ENCODE measurements at places on chromosomes 12 and 14.

GRCh38 chr12:80513211-80513610 is 69.2 kb downstream of the PTPRQ start:
- no peak for DNase-seq

- no peak for DNase-seq
Observed at GRCh38 chr12:81866081-81866480, 106.9 kb upstream of the PPFIA2 start.

DNA sequence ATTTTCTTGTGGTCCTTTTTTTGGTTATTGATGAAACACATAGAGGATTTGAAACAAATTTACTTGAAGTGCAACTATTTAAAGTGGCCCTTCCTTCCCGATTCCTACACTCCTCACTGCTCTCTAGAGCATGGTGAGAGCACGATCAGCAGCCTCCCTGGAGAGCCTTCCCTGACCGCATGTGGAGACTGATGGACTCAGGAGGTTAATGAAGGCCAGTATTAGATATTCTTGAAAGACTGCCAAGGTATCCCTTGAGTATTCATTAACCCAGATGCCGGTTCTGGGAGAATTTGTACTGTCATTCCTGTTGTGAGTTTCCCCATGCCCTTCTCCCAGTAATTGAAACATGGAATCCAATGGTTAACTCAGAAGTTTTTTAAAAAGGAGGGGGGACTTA is 102.8 kb upstream of the FGD4 start:
- DNase-seq, result no peak

DNA sequence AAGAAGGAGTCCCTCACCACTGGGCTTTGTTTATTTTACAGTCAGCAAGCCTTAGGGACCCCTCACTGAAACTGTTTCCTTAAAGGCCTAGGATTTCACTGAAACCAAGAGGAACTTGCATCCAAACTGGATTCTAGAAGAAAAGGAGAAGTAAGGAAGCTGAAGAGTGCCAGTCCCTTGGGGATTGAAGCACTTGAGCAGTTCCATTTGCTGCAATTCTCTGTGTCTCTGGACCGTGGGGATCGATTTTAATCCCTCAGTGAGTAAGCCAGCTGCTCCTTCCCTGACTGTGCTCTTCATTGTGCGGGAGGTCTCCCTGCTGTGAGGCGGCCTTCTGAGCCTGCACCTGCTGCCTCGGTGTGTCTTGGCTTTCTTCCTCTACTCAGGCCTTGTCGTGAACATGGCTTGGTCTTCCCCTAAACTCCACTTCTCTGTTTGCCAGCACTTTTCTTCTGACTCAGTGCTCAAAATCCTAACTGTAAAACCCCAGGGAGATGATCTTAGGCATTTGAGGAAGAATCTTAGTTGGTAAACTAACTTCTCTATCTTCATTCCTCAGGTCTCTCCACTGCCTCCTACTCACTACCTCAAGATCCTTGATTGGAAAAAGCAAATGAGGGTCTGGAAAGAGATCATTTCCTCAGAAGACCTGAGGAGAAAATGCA is 132.6 kb downstream of the SLC38A6 start:
- no peak for DNase-seq

DNA sequence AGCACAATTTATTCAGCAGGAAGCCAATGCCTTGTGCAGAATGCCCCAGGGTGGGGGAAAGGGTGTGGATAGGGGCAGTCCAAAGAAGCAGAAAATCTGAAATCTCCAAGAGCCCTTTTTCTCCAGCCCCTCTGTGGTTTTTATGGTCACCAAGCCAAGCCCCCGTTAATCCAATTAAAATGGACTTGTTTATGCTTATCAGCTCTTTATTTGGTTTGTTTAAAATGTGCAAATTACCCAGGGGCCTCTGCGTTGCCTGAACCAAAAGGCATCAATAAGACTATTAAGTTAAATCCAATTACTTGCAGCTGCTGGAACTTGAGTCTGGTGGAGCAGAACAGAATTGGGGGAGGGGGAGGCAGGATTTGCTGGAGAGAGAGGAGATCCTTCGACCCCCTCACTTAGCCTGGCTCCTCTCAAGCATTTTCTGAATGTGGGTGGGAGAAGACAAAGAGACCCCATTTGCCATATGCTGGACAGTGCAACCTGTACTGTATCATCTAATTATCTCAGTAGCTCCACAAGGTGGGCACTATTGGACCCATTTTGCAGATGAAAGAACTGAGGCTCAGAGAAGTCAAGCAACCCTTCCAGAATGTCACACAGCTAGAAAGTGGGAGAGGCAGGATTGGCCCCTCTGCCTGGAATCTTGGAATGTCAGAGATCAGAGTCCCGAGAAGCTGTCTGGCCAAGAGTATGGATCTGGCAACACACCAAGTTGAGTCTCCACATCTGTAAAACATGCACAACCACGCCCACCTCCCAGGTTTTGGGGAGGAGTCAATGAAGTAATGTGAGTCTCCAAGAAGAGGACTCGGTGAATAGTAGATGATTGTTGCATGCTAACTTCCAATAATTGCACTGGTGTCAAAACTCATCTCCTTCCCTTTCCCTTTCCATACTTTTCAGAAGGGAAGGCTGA is 66.9 kb downstream of the CMKLR1 start:
- DNase-seq, result no peak

DNA sequence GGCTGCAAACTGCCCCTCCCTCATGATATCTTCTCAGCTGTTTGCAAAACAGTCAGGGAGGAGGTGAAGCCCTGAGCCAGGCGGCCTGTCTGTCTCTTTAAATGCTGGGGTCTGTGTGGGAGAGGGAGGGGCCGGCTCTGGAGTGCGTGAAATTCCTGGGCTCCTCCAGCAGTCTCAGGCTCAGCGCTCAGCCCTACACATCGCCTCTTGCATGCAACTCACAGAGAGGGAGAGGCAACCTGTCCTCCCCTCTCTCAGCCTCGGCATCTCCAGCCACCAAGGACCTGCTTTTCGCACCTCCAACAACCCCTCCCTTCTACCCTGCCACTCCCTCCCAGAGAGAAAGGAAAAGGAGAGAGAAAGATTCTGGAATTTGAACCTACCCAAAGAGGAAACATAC is at the start of gene NRXN3:
TSS of gene NRXN3 (plus strand) at position 171 of the 400 bp plus-strand sequence. CDS start 72,721 bp downstream, outside the sequence.
- peak; percentile 18 for DNase-seq

DNA sequence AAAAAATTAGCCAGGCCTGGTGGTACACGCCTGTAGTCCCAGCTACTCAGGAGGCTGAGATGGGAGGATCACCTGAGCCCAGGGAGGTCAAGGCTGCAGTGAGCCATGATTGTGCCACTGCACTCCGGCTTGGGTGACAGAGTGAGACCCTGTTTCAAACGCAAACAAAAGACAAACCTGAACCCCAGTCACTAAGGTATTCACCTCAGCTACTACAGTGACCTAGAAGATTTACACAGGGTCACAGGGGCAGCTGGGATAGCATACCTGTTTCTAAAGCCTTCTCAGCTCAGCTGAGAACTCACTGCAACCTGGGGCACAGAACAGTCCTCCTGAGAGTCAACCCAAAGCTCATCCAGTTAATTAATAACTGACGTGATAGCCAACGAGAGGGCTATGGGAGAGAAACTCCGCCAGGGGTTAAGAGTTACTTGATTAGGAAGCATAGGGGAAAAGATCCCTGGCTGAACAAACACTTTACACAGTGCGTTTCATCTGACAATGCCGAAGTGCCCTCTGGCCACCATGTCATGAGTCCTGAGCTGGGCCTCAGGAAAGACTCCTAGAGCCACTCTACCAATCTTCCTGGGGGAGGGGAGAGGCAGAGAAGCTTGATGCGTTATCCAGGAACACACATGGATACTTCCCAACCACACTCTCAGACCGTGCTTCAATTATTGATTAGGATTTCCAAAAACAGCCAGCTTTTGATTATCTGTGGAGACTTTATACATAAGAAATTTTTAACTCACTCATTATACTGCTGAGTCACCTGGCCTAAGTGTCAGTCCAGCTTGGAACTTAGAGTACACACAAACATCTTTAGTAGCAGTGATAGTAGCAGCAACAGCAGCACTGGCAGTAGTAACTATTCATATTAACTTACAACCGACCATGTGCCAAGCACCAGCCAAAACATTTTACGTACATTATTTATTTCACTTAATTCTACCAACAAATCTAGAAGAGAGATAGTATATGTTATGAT is 48.2 kb downstream of the FOXN3 start:
- no peak for DNase-seq

- DNase-seq, result peak; percentile 61
Observed at GRCh38 chr12:38160318-38161122, 156.1 kb upstream of the ALG10B start.

DNA sequence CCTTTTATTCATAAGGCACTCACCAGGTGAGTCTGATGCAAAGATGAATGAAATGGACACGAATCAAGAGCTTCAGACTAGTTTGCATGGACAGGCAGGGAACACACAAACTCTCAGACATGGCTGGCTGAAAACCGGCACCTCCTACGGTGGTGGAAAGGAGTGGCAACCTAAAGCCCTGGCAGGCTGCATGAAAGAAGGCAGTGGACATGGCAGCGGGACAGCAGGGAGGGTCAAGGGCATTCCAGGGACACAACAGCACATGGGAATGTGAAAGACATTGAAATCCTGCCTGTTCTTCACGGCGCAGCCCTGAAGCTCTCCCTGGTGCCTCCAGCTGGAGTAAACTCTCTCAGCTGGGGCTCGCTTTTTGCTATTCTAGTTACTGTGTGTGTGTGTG is 16.6 kb upstream of the LRTM2 start:
- DNase-seq, result peak; percentile 14

DNA sequence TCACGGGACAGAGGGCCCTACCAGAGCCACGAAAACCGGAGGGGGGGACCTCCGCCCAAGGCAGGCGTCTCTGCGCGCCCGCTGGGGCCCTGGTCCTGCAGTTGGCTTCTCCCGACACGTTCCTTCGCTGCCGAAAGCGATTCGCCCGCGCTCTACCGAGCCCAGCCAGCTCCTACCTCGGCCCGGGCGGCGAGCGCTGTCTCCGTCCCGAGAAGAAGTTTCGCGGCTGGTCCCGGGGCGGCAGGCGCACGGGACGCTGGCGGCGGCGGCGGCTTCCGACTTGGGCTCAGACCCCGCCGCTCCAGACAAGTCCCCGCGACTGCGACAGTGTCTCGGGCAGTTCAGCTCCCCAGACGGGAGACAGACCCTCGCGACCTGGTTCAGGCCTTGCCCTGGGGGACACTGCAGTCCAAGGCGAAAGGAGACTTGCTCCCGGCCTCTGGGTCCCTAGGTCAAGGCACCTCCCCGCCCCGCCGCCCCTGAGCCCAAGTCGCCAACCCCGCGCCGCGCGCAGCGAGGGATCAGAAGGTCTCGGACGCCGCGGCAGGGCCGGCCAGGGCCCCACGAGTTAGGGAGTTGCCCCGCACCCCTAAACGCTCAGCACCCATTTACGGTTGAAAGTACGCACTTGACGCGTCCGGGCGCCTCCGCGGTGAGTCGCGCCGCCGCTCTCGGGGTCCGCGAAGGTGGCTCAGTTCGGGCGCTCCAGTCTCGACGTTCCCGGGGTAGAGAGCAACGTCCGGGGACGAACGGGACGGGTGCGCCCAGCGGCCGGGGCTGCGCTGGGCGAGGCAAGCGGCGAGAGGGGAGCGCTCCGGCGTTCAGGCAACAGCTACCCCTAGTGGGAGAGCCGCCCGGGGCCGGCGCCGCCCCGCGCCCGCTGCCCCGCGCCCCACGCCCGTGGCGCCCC is 1.4 kb upstream of the DIO3 start:
- DNase-seq, result no peak

GRCh38 chr12:94150240-94151121 is 2.1 kb downstream of the PLXNC1 start:
- no peak for DNase-seq

GRCh38 chr12:105921872-105922669 is 216.7 kb downstream of the NUAK1 start:
- no peak for DNase-seq
